Natural killer cell treated with Interleukin-12 subunit alpha and Interleukin-12 subunit beta and Interleukin-15 and Interleukin-18, amount 100 ng/mL, for 72 hours (primary cell): ENCODE measurements at places on chromosomes 1 and 21. TPM values are rescaled to one million over a fixed set of nuclear protein-coding genes. Genes with fewer than 3 reads are reported as not detected.

DNA sequence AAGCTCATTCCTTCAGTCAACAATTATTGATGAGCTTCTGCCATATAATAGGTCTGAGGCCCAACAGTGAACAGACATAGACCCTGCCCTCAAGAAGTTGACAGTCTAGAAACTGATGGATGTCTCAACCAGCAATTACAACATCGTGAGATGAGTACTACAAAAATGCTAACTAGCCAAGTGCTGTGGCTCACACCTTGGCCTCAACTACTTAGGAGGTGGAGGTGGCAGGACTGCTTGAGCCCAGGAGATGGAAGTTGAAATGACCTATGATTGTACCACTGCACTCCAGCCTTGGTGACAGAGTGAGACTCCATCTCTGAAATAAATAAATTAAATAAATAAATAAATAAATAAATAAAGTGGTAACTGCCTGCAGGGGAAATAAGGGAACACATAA lies 11.7 kb upstream of the PTP4A2 start:
- DNase-seq = peak; percentile 75

- no peak for DNase-seq
Measured at GRCh38 chr1:239977416-239977815, 114.3 kb upstream of the FMN2 start.

The LGR6 gene
- total RNA-seq = 5.9 TPM

DNA sequence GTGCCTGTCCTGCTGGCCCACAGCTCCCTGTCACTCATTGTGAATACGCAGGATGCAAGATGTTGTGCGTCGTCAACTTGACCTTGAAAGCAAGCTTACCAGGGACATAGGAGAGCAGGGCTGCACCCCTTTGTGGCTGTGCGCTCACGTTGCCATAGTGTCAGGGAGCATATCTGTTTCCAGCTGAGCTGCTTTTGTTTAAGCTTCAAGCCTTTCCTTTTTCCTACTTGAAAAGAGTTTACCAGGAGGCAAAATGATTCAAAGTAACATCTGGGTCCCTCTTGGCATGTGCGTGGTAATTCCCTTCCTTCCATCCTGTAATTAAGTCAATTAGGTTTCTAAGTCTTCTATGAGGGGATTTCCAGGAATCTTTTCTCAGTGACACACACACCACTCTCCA lies 537.1 kb downstream of the AJAP1 start:
- DNase-seq = no peak

The TDRD10 gene
- not detected for total RNA-seq

The SORT1 gene
- 5.8 TPM for total RNA-seq

- no peak for DNase-seq
Measured at GRCh38 chr1:219049501-219049900, 124.2 kb upstream of the LYPLAL1 start.

The SH2D2A gene
- 153 TPM for total RNA-seq

DNA sequence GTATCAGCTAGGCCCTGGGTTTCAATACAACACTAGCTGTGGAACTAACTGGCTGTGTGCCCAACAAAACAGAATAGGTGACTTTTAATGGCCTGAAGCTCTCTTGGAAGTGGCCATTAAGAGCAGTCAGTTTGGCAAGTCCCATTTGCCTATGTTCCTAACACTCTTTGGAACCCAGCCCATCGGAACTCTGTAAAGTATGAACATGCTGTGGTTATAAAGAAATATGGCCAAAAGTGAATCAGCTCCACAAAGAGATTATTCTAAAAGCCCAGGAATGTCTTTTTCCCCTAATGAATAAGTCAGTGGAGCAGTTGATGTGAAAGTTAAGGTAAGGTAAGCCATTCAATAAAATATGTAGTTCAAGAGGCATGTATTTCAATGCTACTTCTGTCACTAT lies 223.7 kb upstream of the ADAMTS5 start:
- no peak for DNase-seq

GRCh38 chr1:5250336-5250735 lies 595.9 kb downstream of the AJAP1 start:
- no peak for DNase-seq
